GM04504 (cell line): ENCODE measurements at places on chromosomes 6 and 20.

- no peak for DNase-seq
Measured at GRCh38 chr20:23187751-23188150, 101.6 kb upstream of the CD93 start.

GRCh38 chr6:47595785-47596184, 102.6 kb upstream of the ADGRF4 start:
- no peak for DNase-seq

- DNase-seq: no peak
Measured at GRCh38 chr20:55439070-55439469, 566.2 kb downstream of the CBLN4 start.

- DNase-seq: no peak
Measured at GRCh38 chr20:63745961-63746731, 6.6 kb downstream of the SLC2A4RG start.

- no peak for DNase-seq
Measured at GRCh38 chr6:53585208-53585900, 40.5 kb upstream of the GCLC start.

GRCh38 chr6:133891927-133892812, 3.3 kb downstream of the TCF21 start:
- DNase-seq: no peak

- DNase-seq: no peak
Measured at GRCh38 chr20:51526754-51527153, 15.8 kb downstream of the NFATC2 start.

- DNase-seq: no peak
Measured at GRCh38 chr6:98044151-98044561, 761.1 kb upstream of the MMS22L start.

- no peak for DNase-seq
Measured at GRCh38 chr6:1858859-1859258, 249.1 kb downstream of the FOXC1 start.

DNA sequence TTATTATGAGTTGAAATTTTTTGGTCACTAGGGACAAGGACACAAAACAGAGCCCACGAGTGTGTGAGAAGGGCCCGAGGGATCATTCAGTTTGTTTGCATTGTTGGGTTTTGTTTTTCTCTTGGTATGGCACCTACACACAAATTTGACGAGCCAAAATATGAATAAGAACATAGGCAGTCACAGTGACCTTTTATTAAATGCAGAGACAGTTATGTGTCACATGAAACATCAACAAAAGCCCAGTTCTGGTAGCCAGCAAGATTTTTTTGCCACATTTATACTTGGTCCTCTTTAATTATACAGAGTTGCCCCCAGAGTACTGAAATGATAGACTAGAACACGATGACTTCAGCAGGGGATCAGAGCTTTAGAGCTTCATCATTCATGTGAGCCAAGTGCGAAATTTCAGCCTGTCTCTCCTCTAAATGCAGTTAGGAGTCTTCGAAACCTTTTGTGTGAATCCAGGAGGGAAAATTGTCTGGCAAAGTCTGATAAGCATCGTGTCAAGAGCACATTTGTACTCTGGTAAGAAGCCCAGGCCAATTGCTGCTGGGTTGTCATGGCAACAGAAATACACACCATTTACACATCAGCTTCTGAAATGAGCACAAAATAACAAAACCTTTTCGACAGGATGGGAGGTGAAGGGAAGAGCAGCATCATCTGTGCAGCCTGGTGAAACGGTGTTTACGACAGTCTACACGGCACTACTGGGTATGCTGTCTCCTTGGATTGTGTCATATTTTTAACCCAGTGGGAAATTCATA, 79.2 kb upstream of the RIPOR2 start:
- peak; percentile 77 for DNase-seq

DNA sequence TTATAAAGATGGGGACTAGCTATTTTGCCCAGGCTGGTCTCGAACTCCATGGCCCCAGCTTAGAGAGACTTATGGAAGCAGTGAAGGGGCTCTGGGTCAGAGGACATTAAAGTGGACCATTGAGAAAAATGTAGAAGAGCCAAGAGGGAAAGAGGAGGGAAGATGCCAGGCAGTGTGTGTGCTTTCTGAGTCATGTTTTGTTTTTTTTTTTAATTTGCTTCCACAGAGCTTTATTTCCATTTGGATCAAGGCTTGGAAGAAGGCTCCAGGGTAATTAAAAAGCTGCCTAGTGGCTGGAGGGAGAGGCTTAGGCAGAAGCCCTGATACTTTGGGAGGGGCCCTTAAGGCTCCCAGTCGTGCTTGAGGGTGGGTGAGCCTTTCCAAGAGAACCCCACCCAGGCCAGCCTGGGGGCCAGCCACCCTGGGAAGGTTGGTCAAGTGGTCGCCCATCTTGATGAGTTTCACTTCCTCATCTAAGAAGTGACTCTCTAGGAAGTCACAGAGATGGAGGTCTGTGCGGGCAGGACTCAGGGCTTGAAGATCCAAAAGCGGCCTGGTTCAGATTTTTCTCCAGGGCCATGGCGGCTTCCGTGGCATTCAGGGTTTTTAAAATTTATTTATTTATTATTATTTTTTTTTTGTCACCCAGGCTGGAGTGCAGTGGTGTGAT, 3.0 kb upstream of the ZNF335 start:
- DNase-seq: no peak

DNA sequence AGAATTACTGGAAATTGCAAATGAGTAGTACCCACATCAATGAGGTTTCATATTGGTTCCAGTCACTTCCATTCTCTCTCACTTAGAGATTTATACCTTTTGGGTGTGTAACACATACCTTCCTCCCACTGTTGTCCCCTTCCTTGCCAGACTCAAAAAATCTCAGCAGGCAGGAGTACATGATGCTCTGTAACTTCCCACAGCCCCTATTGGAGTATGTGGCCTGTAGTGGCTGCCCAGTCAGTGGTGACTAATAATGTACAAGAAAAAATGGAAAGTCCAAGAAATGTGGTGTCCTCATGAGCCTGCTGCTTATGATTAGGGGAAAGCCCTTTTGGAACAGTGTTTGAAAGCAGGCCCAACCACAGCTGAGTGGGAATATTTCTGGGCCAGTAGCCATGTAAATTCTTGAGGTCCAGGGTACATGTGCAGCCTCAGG, 312.0 kb downstream of the ZFAND3 start:
- DNase-seq: peak; percentile 93

DNA sequence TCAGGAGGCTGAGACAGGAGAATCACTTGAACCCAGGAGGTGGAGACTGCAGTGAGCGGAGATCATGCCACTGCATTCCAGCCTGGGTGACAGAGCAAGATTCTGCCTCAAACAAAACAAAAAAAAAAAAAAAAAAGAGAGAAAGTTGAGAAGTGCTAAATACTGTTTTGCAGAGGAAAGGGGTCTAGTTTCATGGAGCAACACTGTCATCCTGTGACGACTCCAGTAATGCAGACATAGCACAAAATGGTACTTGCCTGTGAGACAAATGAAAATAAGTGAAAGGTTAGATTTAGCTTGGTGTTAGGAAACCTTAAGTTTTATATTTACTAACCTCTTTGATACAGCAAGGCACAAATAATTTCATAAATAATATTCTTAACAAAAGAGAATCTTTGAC, 29.7 kb downstream of the CEP162 start:
- DNase-seq: no peak

DNA sequence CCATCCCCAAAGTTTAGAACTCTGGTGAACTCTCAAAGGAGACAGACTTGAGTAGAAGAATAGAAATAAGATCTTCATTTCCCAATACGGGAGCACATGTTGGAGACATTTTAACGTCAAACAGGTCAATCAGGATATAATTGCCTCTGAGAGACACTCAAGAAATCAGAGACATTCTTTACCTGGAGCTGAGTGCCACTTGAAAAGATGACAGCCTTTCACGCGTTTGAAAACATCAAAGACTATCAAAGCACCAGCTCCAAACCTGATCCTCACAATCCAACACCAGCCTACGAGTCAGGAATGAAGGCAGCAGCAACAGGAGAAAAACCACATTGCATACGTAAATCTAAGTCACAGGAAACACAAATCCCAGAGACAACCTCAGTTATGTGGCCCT, 571.5 kb upstream of the CDH4 start:
- no peak for DNase-seq

- no peak for DNase-seq
Measured at GRCh38 chr20:45985573-45985972, 13.6 kb upstream of the ZNF335 start.

GRCh38 chr6:19664050-19664449, 173.1 kb upstream of the ID4 start:
- no peak for DNase-seq

- DNase-seq: no peak
Measured at GRCh38 chr20:20212675-20213096, 155.2 kb upstream of the INSM1 start.

GRCh38 chr6:136549300-136550044, 750 bp downstream of the MAP7 start:
- no peak for DNase-seq

DNA sequence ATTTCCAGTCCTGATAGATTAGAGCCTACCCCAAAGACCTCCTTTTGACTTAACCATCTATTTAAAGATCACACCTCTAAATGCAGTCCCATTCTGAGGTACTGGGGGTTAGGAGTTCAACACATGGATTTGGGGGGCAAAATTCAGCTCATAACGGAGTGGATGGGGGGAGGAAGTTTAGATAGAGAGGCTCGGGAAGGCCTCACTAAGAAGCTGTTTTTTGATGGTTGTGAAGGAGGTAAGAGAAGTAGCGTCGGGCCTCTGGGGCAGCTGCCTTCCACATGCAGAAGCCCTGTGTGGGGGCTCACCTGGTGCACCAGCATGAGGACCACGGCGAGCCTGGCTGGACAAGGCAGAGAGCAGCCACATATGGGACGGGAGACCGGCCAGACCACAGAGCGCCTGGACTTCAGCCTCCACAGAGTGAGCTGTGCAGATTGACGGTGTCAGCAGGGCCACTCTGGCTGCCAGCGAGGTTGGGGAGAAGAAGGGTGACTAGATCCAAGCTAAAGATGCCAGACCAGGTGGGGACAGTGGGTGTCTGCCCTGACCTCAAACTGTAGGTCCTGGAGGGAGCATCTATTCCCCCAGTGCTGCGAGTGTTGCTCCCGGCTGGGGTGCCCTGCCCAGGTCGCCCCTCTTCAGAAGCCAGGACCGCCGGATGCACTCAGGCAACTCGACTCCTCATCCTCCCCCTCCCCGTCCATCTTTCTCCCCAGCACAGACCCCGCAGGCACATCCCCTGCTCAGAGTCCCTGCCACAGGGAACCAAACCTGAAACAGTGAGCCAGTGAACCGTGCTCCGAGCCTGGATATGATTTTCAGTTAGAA, 5.1 kb upstream of the SYNJ2 start:
- DNase-seq: no peak

DNA sequence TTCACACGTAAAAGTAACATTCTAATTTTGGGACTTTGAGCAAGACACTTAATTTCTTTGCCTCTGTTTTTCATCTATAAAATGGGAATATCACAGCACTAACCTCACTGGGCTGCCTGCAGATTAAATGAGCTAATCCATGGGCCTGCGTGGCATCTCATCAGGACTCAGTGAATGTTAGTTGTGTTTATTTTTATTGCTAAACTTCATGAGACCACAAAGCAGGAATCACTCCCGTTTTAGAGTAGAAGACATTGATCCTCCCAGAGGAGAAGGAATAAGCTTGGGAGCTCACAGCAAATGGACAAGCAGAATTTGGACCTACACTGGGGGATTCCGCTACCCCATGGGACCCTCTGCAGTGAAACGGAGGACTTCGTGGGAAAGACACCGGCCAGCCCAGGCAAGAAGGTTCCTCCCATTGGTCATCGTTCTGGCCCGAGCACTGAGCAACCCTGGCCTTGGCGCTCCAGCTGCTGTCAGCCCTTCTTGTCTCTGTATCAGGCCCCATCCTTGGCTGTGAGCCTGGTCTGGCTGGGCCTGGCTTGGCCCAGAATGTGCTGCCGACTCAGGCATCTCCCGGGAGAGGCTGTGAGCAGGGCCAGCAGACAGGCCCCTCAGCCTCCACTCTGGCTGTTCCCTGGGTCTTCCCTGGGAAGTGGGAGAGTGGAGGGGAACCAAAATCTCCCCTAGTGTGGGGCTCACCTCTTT, 79.8 kb downstream of the NFATC2 start:
- peak; percentile 56 for DNase-seq

- no peak for DNase-seq
Measured at GRCh38 chr6:115551527-115551926, 509.2 kb downstream of the FRK start.

DNA sequence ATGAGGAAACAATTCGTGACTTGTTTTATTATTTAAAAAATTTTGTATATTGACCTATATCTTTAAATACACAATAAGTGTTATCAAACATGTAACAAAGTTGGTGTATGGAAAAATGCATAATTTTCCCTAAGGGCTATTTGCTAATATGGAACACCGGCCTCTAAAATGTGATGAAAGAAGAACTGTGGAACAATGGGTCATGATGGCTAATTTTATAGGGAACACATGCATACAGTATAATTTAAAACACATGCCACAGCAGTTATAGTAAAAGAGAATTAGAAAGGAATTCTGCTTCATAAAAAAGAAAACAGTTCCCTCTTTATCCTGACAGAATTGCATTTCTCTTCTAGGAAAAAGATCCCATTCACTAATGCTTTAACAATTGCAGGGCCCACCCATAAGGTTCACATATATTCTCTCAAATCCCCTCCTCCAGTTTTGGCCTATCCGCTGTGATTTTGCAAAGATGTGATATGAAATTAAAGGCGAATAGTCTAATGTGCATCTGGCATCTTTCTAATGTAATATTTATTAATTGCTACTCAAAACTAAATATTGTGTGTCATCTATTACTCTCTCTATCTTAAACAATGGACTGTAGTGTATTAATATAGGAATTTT, 628.1 kb upstream of the CITED2 start:
- DNase-seq: peak; percentile 66

- DNase-seq: no peak
Measured at GRCh38 chr6:21137700-21138335, 455.7 kb upstream of the SOX4 start.

- DNase-seq: no peak
Measured at GRCh38 chr20:36309643-36310042, 3.5 kb downstream of the DLGAP4 start.

- DNase-seq: no peak
Measured at GRCh38 chr20:19880256-19881079, 122.4 kb downstream of the RIN2 start.

GRCh38 chr6:33979750-33980149, 166.1 kb downstream of the GRM4 start:
- no peak for DNase-seq
